ENCODE measurements at places on chromosomes 2 and 18.

DNA sequence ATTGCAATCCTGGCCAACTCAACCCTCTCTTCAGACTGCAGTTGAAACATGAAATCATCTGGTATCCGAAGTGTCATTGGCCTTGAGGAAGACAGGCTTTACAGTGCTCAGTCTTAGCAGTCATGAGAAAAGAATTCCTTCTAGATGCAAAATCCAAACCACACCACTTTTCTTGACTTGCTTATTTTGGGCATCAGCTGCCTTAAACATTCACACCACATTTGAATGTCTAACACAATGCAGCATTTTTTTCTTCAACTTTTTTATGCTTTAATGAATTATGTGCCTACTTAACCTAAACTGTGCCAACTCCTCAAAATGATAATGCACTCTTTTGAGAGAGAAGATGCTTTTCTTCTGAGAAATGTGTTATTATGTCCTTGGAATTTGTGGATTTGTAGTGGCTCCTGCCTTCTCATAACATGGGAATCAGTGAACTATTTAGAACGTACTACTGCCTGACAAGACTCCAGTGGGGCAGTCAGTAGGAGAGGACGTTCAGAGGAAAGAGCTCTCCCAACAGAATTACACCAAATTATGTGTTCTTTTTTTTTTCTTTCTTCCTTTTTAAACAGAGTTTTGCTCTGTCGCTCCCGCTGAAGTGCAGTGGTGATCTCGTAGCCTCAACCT lies 3.2 kb upstream of the FAM98A start:
- DNase-seq: no peak

DNA sequence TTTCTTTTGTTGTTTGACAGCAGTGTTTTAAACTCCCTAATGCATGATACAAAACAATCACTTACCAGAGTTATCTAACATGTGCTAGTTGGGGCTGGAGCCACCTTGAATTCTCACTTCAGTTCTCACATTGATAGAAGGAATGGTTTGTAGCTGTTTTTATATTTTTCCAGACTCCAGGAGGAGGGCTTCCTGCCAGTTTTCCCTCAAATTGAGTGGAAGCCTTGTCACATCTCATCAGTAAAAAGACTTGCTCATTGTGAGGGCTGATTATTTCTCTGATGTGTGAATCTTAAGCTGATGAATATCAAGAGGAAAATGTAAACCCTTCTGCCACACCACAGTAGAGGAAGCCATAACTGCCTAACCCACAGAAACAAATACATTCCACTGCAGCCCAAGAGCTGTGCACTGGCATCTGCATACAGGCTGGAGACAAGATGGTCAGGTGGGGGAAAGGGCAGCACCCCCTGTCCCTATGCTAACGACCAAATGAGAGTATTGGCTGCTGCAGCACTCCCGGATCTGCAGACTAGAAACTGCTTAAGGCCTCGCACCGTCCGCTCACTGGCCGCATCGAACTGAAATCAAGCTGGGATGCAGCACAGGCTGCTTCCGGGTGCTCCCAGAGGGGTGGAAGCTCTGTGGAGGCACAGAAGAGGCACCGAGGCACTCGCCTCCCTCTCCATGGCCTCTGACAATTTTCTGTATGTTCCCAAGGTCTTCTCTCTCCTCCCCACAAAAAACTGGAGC lies 73.7 kb upstream of the TPO start:
- no peak for DNase-seq

DNA sequence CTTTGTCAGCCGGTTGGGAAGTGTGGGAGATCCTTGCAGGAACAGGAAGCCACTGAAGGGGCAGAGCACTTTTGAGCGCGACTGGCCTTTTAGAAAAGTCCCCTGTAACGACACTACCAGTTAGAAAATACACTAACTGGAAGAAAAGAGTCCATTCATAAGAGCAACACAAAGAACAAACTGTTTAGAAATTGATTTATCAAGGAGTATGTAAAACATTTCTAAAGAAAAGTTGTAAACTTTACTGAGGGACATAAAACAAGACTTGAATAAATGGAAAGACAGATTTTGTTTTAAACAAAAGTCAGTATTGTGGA lies 29.8 kb upstream of the POMC start:
- DNase-seq: no peak

GRCh38 chr2:125543968-125544514 lies 1111.9 kb upstream of the GYPC start:
- DNase-seq: no peak

GRCh38 chr18:6885992-6886796 lies 156.7 kb downstream of the ARHGAP28 start:
- peak; percentile 18 for DNase-seq

DNA sequence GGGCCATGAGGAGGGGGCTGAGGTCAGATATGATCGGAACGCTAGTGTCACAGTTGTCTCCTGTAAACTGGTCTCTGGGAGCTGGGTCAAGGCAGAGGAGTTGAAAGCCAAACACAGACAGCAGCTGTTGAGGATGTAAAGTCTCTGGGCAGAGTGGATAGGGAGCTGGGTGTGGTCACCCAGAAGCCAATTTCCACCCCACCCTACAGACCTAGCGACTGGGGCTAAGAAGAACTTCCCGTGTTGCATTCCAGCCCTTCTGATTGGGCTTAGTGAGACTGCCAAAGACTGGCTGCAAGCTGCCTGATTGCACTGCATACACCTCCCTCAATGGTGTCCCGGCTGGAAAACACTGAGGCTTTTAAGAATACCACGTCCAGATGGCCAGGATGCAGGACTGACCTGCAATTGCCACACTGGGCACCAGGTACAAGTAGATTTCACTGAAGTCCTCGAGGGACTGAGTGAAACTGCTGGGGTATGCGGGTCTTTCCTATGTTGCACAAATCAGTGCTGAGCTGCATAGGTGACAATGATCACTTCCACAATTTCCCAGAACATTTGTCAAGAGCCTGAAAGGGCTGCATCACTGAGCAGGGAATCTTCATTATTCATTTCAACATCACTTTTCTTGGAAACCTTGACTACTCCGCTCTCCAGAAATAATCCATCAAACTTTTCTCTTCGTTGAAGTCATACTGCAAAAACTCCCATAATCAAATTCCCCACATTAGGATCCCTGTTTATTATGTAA lies 43.1 kb upstream of the EML4 start:
- no peak for DNase-seq

GRCh38 chr2:136404176-136404575 lies 286.2 kb upstream of the CXCR4 start:
- no peak for DNase-seq

Data from NCI-H510A (cell line).